Activated CD4-positive, alpha-beta T cell treated with anti-CD3 and anti-CD28 coated beads, Interleukin-2, amount 50 U/mL, for 24 hours (primary cell): ENCODE measurements at places on chromosomes 5 and 9.

DNA sequence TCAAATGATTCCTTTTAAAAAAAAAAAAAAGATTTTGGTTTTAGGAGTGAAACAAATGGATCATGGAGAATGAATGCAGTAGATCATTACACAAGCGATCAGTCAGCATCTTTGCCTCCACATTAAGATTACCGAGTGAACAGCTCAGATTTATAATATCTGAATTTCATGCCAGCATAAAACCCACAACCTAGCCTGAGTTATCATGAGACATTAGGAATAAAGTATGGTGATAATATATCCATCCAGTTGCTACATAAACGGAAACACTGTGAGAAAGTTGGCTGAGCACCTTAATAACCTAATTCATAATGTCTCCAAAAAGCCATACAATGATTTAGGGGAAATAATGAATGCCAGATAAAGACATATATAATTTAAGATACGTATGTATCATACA is 553.1 kb upstream of the TUSC1 start:
- no peak for DNase-seq

DNA sequence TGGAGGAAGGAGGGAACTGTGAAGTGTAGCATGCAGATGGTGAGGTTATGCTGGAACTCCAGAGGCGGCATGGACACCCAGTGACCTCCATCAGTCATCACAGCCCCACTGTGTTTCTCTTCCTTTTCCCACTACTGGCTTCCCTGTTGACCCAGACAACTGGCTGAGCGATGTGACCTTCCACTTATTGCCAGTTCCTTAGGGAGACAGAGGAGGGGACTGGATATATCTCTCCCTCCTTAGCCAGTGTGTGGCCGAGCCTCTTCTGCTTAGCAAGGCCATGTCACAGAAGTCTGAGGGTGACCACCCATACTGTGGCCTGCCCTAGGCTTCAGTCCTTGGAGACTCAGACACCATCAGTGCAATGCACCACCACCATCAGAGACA is 3.0 kb upstream of the PHYKPL start:
- no peak for DNase-seq

DNA sequence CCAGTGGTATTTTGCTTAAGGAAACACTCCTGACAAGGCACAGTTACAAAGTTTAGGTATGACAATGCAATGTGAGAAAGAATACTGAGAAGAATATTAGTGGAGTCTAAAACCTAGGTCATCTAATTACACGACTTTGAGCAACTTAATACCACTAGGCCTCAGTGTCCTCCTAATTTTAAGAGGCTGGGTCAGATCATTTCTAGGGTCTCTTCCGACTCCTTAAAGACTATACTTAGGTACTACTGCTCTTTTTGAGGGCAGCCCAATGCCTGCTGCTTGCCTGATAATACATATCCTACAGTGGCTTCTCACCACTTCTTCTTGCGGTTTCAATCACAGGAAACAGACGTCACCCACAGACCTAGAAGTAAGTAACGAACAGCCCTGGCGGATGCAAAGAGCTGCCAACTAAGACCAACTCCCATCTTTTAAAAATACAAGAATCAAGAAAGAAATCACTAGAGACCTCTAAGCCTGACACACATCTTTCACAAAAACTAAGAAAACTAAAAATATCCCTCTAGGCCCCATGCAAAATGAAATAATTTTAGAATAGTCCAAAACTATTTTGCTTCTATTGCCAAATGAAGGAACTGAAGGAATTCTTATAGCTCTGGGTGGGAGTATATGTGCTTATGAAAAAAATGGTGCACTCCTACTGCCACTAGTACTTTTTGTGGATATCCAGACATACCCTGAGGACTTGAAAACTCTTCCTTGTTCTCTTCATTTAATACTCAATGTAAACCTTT is 13.1 kb downstream of the DIAPH1 start:
- DNase-seq: peak; percentile 75

- no peak for DNase-seq
Observed at GRCh38 chr5:96149546-96149945, 187.9 kb upstream of the ELL2 start.

DNA sequence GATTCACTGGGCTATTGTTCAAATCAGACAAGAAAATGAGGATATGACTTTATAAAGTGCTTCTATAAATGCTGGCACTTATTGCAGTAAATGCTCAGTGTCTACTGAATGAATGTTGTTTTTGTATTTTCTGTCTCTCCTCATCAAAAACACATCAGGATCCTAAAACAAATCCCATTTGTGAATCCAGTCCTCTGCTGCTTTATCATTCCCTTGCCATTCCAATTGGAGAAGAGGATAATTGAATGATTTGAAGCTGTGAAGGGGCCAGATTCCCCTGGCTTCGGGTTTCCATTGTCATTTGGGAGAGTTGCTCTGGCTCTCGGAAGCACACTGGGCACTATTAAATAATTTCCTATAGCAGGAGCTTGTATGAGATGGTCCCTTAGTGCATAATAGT is 666.8 kb downstream of the ACTL7B start:
- no peak for DNase-seq

DNA sequence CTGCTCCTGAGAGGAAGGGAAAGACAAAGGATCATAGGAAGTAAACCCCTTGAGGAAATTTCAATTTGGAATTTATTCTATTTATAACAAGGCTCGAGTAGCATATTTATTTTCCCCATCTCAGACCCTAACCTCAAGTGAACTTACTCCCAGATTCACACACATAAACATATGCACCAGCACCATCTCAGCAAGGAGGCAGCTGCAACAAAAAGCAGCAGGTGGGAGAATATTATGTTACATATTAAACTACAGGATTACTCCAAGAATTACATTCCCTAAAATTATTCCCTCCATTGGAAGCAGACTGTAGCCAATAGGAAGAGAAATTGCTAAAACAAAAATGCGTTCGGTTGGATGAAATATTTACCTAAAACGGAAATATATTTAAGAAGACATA is 108.4 kb upstream of the PRSS3 start:
- no peak for DNase-seq

DNA sequence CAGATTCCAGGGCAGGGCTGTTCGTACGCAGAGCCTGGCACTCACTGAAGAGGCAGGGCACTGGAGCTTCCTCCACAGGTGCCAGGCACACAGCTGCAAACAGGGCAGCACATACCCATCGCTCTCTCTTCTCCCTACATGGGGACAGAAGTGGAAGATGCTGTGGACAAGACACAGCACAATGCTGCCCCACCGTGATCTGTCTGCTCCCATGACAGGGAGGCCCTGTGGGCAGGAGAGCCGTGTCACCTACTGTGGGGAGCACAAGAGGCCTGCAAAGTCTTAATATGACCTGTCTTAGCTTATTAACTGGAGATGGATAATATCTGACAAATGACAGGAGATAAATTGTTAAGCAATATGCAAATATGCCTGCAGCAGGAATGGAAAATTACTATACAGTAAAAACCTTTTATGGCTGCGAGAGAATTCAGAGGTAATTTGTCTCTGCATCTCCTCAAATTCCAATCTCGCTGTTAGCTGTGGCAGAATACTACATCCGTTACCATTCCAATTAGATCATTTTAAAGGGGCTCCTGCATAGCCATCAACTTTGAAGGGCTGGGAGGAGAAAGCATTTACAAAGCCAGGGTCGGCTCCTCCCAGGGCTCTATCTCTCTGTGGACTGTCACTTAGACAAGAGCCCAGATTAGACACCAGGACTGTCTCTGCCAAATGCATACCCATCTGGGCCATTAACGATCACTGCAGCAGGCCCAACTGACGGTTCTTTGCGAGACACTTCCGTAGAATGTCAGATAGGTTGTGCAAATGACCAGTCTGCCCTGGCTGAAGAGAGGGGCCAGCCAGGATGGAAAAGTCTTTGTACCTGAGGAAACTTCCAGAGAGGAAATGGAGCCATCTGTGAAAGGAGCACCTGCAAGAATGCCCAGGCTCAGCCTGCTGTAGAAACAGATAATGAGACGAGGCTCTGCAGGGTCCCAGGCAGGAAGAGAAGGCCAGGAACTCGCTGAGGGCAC is 90.7 kb upstream of the FSTL4 start:
- no peak for DNase-seq

GRCh38 chr9:105483618-105484017 is 35.8 kb downstream of the FSD1L start:
- DNase-seq: no peak

DNA sequence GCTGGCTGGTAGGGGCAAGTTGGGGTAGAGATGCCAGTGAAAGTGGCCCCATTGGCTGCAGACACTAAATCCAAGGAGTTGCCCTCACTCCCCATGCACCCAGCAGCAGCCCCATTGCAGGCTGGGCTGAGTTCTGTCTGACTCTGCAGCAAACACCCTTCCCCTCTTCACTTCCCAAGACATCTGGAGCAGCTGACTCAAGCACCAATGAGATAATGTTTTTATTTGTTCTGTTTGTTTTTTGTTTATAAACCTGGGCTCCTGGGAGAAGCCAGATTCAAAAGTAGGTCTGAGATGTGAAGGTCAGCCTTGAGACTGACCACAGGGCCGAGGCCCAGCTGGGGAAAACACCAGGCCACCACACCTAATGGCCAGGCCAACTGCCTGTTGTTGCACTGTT is 545.9 kb upstream of the KLF4 start:
- no peak for DNase-seq

GRCh38 chr5:171893290-171893886 is 107.8 kb downstream of the SMIM23 start:
- DNase-seq: no peak

DNA sequence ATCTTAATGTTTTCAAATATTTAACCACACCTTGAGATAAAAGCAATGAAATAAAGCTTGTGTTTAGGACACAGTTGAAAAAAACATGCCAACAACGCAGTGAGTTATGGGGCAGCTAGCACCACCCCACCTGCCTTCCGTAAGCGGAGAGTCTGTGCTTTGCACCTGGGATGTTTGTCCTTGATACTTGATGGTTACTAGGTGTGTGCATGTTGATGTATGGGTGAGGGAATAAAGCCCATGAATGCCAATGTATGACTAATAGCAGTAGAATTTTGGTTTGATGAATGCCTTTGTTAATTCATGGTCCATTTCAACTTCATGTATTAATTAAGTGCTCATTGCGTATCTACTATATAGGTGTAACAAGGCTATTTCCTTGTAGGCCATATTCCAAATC is 74.0 kb downstream of the PCSK5 start:
- no peak for DNase-seq

DNA sequence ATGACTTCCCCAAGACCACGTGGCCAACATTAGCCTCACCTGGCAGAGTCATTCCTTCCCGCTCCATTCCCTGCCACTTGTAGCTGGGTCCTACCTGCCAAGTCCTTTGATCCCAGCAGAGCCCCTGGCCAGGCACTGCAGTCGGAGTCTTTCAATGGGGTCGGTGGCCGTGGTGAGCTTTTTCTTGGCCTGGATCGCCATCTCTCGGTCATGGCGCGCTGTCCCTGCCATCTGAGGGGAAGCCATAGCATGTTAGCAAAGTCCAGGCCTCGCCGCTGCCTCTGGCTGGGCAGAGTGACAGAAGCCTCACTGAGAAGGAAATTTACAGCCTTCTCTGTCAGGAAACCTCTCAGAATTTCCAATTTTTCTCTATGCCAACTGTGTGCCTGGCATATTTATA is 17.5 kb downstream of the CAPSL start:
- DNase-seq: no peak

GRCh38 chr9:128117613-128118471 is 9.7 kb downstream of the PTGES2 start:
- peak; percentile 99 for DNase-seq

- no peak for DNase-seq
Observed at GRCh38 chr9:110128664-110129329, 79.2 kb downstream of the C9orf152 start.

- DNase-seq: no peak
Observed at GRCh38 chr9:125176636-125177035, 13.0 kb downstream of the PPP6C start.

- DNase-seq: no peak
Observed at GRCh38 chr9:78601957-78602565, 305.1 kb downstream of the PSAT1 start.

- no peak for DNase-seq
Observed at GRCh38 chr5:96144289-96144688, 182.6 kb upstream of the ELL2 start.

DNA sequence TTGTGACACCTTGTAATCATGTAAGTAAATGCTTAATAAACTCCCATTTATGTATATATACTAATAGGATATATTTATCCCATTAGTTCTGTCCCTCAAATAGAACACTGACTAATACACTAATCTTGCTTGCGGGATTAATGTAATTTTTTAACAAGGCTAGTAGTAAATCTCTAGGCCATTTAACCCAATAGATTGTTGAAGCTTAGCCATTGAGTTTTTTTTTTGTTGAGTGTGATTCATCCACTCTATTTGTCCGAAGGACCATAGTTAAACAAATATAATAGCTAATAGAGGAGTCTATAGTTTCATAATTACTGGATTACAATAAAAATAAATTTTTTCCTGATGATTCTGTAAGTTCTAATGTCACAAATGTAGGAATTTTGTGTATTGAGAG is 474.4 kb downstream of the CDH9 start:
- no peak for DNase-seq

DNA sequence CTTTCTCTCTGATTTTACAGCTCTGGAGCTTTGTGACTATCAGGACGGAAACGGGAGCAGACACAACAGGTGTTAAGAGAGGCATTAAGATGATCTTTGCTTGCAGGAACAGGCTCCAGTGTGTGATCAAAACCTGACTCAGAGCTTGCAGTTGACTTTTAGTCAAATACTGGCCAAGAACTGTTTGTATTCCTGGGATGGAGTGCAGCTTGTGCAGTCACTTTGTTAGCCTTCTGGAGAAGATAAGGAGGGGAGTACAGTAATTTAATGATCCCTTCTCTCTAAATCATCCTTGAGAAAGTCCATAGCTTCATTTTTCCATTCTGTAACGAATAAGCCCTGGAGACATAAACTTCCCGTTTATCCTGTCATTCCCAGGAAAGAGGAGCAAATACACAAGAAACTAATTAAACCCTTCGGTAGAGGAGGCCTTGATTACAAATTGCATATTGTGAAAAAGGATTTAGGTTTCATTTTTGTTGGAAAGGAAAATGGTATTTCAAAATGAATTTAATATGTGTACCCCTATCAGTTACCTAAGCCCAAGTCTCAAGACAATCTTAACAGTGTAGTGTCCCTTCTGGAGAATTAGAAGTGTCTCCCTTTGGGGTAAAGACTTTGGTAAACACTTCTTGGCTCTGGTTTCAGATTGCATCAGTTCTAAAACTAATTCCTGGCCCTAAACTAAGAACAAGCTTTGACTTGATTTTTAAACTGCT is 3.1 kb upstream of the STOM start:
- no peak for DNase-seq

GRCh38 chr5:8908055-8908683 is 637.7 kb downstream of the SEMA5A start:
- DNase-seq: no peak

GRCh38 chr9:108579757-108580439 is 275.9 kb downstream of the ACTL7B start:
- DNase-seq: no peak

GRCh38 chr9:6716766-6717165 is 41.0 kb upstream of the KDM4C start:
- DNase-seq: no peak
